Stromal cell of bone marrow (primary cell): ENCODE measurements at places on chromosomes 11 and 22.

GRCh38 chr11:117863383-117863782 is 13.1 kb downstream of the FXYD6 start:
- DNase-seq, result no peak

- peak; percentile 31 for DNase-seq
Measured at GRCh38 chr11:118838905-118839553, 44.7 kb upstream of the CXCR5 start.

GRCh38 chr11:45400591-45400990 is 114.5 kb upstream of the SYT13 start:
- DNase-seq, result peak; percentile 85

DNA sequence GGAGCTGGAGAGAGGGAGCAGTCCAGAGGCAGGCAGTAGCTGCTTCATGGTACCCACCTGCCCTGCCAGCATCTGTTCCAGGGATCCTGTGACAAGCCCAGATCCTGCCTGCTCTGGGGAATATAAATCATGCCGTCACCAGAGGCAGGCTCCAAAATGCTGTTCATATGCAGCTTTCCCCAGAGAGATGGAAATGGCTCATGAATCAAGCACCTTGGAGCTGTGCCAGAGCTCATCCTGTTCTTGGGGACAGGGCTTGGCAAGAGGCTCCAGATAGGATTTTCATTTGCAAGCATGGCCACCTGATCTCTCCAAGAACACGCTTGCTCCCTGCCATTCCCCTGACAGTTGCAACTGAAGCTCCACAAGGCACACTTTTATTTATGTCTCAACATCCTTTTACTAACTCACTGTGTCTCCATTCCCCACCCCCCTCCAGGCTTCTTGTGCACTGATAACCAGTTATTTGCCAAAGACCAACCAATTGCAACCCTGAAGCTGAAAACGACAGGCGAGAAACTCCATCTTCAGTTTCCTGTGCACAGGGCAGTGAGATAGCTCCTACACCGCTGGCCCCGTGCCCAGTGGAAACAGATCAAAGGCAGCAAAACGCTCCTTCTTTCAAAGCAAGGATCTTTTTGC is 115.8 kb upstream of the PITPNB start:
- DNase-seq, result peak; percentile 14

DNA sequence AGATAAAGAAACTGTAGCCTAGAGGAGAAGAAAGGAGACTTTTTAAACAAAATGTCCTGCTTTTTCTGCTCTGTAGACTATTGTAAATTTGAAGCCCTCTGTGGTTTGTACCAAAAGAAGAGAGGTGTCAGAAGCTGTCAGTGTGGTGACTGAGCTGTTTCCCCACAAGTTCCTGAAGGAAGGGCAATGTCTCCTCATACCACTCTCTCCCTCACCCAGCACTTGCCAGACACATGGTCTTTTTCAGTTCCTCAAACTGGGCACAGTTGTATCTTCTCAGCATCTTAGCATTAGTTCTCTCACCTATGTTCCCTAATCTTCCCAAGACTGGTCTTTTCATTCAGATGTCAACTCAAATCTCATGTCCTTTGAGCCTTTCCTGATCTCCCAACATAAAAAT is 4.3 kb downstream of the BCO2 start:
- no peak for DNase-seq

- DNase-seq, result no peak
Measured at GRCh38 chr11:119115484-119116234, 5.7 kb upstream of the HINFP start.

DNA sequence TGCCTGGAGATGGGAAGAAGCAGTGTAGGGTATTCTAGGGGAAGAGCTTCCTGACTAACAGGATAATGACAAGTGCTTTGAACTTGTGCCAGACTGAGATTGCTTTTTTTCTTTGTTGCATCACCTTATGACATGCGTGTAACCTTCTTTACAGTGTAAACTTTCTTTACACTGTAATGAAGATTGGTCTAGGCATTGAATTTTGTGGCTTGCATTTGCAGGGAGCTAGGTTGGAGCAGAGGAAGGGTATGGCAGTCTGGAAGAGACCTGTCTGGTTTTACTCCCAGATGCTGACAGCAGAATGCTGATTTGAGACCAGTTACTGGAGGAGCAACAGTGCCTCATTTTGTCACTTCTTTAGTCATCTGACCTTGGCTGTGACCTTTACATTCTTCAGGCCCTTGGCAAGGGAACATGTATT is 5.6 kb downstream of the DDB2 start:
- no peak for DNase-seq

DNA sequence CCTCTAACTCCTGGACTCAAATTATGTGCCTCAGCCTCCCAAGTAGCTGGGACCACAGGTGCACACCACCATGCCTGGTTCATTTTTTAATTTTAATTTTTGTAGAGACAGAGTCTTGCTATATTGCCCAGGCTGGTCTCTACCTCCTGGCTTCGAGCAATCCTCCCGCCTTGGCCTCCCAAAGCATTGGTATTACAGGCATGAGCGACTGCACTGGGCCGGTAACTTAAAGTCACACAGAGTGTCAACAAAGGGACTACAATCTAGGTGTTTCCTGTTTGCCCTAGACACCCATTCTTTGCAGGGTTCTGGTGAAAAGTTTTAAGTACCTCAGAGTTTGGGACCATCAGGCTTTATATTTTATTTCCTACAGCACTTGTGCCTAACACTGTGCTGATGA is 8.4 kb downstream of the UVRAG start:
- DNase-seq, result no peak

DNA sequence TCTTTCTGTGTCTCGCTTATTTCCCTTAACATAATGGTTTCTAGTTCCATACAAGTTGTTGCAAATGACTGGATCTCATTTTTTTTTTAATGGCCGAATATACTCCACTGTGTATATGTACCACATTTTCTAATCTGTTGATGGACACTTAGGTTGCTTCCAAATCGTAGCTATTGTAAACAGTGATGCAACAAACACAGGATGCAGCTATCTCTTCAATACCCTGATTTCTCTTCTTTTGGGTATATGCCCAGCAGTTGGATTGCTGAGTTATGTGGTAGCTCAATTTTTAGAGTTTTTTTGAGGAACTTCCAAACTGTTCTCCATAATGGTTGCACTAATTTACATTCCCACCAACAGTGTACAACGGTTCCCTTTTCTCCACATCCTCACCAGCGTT is 100.4 kb upstream of the CHORDC1 start:
- no peak for DNase-seq

DNA sequence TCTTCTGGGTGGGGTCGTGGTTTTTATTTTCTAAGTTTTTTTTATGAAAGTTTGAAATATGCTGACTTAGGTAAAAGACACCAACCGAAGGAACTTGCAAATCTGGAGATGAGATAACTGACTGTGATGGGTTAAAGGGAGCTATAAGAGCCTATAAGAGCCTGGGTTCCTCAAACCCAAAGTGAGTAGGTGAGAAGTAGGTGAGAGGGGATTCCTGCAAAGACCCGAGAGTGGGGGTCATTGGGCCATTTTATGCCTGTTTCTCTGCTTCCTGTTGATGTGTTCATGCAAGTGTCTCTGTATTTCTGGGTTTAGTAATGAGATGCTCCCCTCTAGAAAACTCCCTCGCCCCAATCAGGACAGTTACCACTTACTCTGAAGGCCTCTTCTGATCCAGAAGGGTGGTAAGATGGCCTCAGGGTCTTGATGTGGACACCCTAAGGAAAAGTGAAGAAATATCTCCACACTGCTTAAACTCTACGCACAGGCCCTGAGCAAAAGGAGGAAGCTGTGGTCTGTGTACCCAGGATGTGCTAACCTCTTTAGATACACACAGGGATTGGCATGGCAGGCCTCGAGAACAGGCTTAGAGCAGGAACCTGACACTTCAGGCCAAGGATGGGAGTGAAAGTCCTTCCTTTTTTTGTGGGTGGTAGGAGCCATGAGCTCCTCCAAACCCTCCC is 1.8 kb downstream of the FLI1 start:
- DNase-seq, result no peak

- no peak for DNase-seq
Measured at GRCh38 chr11:129698212-129698611, 117.4 kb upstream of the TMEM45B start.

- DNase-seq, result no peak
Measured at GRCh38 chr11:134406264-134407185, 5.5 kb downstream of the B3GAT1 start.

GRCh38 chr11:117670443-117670842 is 126.6 kb downstream of the DSCAML1 start:
- DNase-seq, result no peak

- peak; percentile 31 for DNase-seq
Measured at GRCh38 chr11:96393753-96394348, 4.0 kb downstream of the JRKL start.
